Endothelial cell of umbilical vein (primary cell): ENCODE measurements at places on chromosomes 11 and 22.

DNA sequence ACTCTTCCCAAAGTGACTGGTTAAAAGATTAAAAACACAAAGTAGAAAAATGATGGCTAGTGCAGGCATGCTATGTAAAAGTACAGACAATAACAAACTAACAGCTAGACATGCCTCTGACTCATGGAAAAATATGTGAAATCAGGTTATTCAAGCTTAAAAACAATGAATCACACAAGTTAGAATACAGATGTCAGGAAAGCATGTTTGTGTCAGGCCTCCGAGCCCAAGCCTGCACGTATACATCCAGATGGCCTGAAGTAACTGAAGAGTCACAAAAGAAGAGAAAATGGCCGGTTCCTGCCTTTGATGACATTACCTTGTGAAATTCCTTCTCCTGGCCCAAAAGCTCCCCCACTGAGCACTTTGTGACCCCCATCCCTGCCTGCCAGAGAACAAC is 110.1 kb downstream of the NOX4 start:
- no peak overlapping the region for H3K4me3 ChIP-seq
- no peaks in the 10 kb centered on the region for H3K27me3 ChIP-seq
- peaks cover 34% of the 10 kb centered on the region for H3K4me1 ChIP-seq
- peak overlapping the region; percentile 98 for H3K27ac ChIP-seq
- H3K36me3 ChIP-seq = no peaks in the 10 kb centered on the region

GRCh38 chr11:17594686-17595192 is 47.7 kb downstream of the OTOG start:
- H3K27me3 ChIP-seq = no peaks in the 10 kb centered on the region
- no peaks in the 10 kb centered on the region for H3K36me3 ChIP-seq
- no peak for DNase-seq
- no peak overlapping the region for H3K4me3 ChIP-seq
- no peak overlapping the region for H3K27ac ChIP-seq

DNA sequence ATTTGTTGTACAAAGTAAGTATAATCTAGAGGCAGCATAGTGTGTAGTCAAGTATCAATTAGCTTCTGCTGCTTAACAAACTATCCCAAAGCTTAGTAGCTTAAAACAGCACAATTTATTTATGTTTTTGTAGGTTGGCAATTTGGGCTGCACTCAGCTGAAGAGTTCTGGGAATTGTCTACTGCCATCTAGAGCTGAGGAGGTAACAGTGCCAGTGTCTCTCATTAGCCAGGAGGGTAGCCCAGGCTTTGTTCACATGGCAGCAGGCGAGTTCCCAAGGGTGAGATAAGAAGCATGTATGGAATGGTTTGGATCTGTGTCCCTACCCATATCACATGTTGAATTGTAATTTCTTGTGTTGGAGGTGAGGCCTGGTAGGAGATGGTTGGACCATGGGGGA is 45.8 kb upstream of the SLN start:
- H3K27me3 ChIP-seq = peaks cover 3% of the 10 kb centered on the region
- no peaks in the 10 kb centered on the region for H3K4me1 ChIP-seq
- H3K27ac ChIP-seq = no peak overlapping the region
- no peaks in the 10 kb centered on the region for H3K36me3 ChIP-seq

DNA sequence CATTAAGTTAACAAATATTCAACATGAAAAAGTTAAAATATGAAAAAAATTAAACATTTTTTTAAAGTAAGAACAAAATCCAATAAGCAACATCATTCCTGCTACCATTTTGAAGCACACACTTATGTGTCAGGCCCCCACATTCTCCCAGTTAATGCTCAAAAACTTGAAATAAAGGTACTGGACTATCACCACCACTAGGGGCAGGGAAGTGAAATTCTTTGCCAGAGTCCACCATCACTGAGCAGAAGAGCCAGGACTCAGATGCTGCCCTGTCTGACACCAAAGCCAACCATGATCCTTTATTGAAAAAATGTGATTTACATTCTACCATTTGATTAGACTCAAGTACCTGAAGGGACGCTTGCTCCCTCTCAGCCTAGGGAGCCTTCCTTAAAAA is 39.1 kb downstream of the PITPNB start:
- DNase-seq = peak; percentile 57
- peaks cover 8% of the 10 kb centered on the region for H3K36me3 ChIP-seq
- no peaks in the 10 kb centered on the region for H3K27me3 ChIP-seq
- H3K4me1 ChIP-seq = peaks cover 6% of the 10 kb centered on the region
- H3K27ac ChIP-seq = no peak overlapping the region

- no peaks in the 10 kb centered on the region for H3K36me3 ChIP-seq
- peaks cover 20% of the 10 kb centered on the region for H3K27me3 ChIP-seq
- H3K4me3 ChIP-seq = peak overlapping the region; percentile 65
Measured at GRCh38 chr11:86244063-86244521, 461 bp upstream of the EED start.

GRCh38 chr11:108527382-108527781 is 29.2 kb upstream of the POGLUT3 start:
- no peak overlapping the region for H3K27ac ChIP-seq
- no peaks in the 10 kb centered on the region for H3K4me1 ChIP-seq
- H3K4me3 ChIP-seq = no peak overlapping the region
- no peaks in the 10 kb centered on the region for H3K27me3 ChIP-seq
- no peaks in the 10 kb centered on the region for H3K36me3 ChIP-seq
